ENCODE measurements at places on chromosomes 7 and 10.
A peak's percentile ranks its signal among the peaks of the same experiment; 100 is the strongest.

DNA sequence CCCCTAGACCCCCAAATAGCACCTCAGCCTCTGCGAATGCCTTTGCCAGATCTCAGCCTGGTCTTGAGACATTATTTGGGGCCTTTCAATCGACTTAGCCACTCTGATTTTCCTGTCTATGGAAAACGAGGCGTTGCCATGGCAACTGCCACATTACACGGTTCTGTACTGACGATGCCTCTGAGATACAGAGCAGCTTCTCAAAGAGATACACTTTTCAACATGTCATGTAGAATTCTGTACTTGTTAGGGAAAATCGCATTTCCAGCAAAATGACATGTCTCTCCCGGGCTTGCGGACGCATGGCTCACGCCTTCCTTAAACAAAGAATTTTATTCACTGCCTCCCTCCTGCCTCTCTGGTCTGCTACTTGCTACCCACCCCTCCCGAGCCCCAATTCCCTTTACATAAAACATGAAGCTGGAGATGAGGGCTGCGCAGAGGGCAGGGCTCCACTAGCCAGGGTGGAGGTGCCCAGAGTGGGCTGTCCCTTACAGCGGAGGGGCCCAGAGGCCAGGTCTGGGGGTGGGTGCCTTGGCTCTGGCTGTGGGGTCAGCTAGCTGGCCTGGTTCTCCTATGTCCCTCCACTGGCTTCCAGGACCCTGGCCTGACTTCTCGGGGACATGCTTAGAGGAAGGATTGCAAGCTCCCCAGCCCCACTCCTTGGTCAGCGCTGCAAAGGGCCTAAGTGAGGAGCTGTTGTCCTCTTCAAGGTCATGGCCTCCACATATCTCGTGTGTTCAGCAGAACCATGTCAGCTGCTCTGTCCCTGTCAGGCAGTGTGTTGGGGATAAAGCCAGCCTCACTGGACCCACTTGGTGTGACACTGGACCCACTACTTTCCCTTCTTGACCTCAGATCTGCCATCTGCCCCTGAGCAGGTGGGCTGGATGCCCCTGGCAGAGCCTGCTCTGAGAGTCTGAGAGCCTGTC is 342.5 kb downstream of the RPS24 start:
- peaks cover 10% of the 10 kb centered on the region for H3K4me1 ChIP-seq
- peaks cover 8% of the 10 kb centered on the region for H3K27me3 ChIP-seq
- H3K36me3 ChIP-seq = no peaks in the 10 kb centered on the region
- no peak overlapping the region for H3K27ac ChIP-seq
- H3K4me3 ChIP-seq = no peak overlapping the region
- DNase-seq = no peak

GRCh38 chr7:88681682-88682081 is 77.8 kb upstream of the ZNF804B start:
- no peak for DNase-seq
- H3K36me3 ChIP-seq = no peaks in the 10 kb centered on the region
- H3K4me3 ChIP-seq = no peak overlapping the region

DNA sequence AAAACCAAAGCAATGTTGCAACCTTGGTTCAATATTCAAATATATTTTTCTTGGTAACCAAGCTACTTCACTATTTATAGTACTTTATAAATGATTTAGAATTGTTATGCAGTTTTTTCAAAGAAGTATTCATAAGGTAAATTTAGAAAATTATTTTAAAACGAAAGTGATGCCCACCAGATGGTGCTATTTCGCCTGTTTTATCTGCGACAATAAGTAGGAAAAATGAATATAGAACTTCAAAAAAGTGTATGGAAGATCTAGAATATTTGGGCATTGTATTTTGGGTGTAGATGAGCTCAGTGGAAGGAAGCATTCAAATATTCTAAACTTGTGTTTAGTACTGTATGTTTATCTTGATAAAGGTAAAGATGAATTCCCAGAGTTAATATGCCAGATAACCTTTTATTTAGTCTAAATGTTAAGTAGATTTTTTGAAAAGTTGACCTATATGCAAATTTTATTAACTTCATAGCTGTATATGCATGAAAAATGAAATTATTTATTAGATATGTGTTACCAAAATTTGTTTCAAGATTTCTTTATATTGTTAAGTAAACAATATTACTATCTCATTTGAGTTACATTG is 93.2 kb downstream of the ADK start:
- no peaks in the 10 kb centered on the region for H3K27me3 ChIP-seq
- H3K4me3 ChIP-seq = no peak overlapping the region
- DNase-seq = peak; percentile 56

GRCh38 chr7:150358433-150358832 is 10.2 kb upstream of the REPIN1 start:
- H3K4me3 ChIP-seq = no peak overlapping the region
- H3K27ac ChIP-seq = no peak overlapping the region
- peaks cover 10% of the 10 kb centered on the region for H3K27me3 ChIP-seq
- no peak for DNase-seq

- peak overlapping the region; percentile 55 for H3K4me3 ChIP-seq
- no peaks in the 10 kb centered on the region for H3K36me3 ChIP-seq
- DNase-seq = no peak
- H3K27me3 ChIP-seq = no peaks in the 10 kb centered on the region
- H3K27ac ChIP-seq = peak overlapping the region; percentile 26
Observed at GRCh38 chr10:43409385-43410109, 561 bp upstream of the HNRNPF start.

Data from mesenchymal stem cell (in vitro differentiated cells and primary cell).